CD8-positive, alpha-beta T cell (primary cell): ENCODE measurements at places on chromosomes 5 and 9.

- no peak for DNase-seq
These were observed 144.0 kb upstream of the RPS23 start for GRCh38 chr5:82422001-82422740.

- DNase-seq, result no peak
These were observed 186.7 kb downstream of the DCP2 start for GRCh38 chr5:113163328-113163727.

GRCh38 chr5:131671994-131672655, 37.1 kb upstream of the RAPGEF6 start:
- no peak for DNase-seq

DNA sequence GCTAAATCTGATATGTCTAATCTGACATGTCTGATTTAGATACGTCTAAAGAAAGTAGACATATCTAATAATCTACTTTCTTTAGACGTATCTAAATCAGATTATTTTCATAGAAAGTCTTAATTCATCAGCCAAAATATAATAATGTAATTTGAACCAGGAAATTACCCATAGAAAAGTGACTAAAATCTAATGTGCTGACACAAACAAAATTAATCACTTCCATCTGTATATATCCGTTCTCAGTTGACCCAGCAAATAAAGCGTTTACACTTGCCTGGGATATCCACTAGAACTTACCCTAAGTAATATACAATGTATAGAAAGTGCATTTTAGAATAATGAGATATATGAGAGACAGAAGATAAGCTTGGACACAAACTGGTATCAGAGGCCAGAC, 56.7 kb downstream of the TTLL11 start:
- no peak for DNase-seq

DNA sequence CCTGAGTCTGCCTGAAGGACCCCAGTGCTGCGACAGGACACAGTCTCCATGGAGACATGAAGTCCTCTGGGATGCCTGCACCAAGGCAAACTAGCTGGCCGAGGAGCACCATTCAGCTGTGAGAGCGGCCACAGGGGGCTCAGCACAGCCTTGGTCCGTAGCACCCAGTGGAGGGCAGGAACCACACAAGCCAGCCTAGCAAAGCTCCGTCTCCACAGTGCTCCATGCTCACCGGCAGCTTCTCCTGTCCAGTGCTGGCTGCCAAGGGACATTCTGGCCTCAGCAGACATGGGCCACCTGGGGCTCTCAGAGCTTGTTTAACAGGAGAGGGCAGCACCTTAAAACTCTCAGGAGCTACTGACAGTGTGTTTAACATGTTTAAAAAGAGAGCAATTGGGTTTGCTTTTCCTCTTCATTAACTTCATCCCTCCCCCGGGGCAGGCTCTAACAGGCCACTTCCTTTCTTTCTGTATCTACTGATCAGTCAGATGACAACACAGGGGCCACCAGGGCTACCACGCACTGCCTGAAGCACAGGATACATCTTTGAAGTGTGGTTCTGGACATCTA, 57.0 kb downstream of the SECISBP2 start:
- DNase-seq, result no peak

GRCh38 chr9:10228082-10228481, 384.7 kb downstream of the PTPRD start:
- no peak for DNase-seq

DNA sequence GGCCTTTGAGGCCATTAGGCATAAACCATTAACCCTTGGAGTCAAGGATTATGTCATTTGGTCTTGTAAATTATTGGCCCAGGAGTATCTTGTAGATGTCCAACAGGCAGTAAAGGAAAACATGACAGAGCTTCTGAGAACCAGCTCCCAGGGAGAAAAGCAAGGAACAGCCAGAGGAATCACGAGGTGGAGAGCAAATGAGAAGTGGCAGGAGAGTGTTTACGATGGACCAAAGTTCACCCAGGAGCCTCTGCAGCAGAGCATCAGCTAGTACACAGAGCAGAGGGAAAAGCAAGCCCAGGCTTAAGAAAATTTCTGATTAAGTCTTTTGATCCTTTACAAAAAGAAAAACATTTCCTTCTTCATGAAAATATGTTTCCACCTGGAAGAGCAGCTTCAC, 206.2 kb downstream of the NDUFS4 start:
- no peak for DNase-seq

DNA sequence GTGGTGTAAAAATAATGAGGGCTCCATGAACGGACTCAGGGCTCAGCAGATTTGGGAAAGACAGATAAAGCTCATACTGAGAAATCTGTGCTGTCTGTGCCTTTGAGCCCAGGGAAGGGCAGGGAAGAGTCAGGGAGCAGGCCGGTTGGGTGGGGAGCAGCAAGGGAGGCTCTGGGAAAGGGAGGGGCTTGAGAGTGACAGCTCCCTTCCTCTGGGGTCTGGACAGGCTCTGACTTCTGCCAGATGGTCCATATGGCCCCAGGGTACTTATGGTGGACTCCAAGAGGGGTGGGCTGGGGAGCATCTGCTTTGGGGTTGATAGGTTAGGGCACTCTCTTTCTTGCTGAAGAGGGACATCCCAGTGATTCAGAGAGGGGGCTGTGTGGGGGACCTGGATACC, 2.1 kb downstream of the NPR2 start:
- no peak for DNase-seq

DNA sequence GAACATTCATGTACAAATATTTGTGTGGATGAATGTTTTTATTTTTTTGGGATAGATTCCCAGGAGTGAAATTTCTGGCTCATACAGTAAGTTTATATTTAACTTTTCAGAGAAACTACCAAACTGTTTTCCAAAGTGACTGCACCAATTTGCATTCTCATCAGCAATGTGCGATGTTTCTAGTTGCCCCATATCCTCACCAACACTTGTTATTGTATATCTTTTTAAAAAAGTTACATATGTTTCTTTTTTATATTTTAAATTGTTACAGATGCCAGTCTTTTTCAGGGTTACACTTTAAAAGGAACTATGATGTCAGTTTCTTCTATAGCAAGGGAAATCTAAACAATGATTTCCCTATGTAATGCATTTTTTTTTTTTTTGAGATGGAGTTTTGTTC, 49.1 kb upstream of the SEMA4D start:
- no peak for DNase-seq

- no peak for DNase-seq
These were observed 6.7 kb upstream of the LCN2 start for GRCh38 chr9:128142596-128142995.

GRCh38 chr9:128469070-128469469, 13.3 kb downstream of the ODF2 start:
- no peak for DNase-seq

DNA sequence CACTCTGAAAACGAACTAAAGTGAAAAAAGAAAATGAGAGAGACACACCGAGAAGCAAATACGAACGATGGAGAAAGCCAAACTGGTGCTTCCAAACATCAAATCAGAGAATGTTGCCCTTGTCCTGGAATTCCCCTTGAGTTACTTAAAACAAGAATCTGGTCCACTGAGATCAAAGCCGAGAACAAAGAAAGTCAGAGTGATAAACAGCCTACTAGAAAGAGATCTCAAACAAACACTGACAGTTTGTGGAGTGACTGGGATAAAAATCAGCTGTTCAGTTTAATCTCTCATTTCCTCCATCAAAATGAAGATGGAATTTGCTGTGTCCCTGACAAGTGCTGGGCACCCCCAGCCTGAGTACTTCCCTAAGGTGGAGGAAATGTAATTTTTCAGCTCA, 582.6 kb downstream of the NR2F1-AS1 start:
- no peak for DNase-seq

- no peak for DNase-seq
These were observed 16.3 kb downstream of the ADAM19 start for GRCh38 chr5:157559301-157559700.

- no peak for DNase-seq
These were observed 182.2 kb upstream of the ANKRD55 start for GRCh38 chr5:56415356-56415765.

- DNase-seq, result no peak
These were observed 158.5 kb downstream of the TRPM6 start for GRCh38 chr9:74729136-74729695.

- DNase-seq, result no peak
These were observed 428.3 kb downstream of the GADD45G start for GRCh38 chr9:90033028-90033650.

DNA sequence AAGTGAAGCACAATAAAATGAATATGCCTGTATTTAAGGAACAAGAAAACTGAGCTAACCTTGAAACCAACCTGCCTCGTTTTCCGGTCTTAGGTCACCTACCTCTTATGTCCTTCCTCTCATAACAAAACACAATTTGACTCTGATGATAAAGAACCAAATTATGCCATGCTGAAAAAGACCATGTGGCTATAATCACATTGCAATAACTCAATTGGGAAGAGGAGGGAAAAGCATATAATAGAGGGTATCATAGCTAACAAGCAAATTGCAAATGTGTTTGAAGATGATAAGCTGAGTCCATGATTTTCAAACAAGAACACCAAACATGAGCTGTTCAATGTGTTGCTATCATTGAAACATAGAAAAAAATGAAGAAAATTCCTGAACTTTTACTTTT, 260.8 kb downstream of the PLK2 start:
- no peak for DNase-seq
